ENCODE measurements at places on chromosomes 16 and 17.

DNA sequence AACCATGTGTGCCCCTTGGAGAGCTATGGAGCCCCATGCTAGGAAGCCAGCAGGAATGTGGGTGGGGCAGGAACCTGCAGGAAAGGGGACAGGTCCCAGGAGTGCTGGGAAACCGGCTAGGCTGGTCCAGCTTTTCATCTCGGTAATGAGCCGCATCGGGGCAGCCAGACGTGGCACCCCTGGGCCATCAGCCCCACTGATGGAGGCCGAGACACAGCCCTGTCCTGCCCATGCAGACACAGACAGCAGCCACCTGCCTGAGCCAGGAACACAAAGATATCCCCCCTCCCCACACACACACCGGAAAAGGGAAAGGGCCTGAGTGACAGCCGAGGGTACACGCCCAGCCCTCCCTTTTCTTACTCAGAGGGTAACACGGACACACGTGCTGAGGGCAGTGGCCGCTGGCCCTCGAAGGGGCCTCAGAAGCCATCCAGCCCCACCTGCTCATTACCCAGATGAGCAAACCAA lies 18.1 kb downstream of the PPL start:
- no peak for DNase-seq

GRCh38 chr17:72737151-72737690 lies 355.3 kb downstream of the SLC39A11 start:
- DNase-seq = no peak

DNA sequence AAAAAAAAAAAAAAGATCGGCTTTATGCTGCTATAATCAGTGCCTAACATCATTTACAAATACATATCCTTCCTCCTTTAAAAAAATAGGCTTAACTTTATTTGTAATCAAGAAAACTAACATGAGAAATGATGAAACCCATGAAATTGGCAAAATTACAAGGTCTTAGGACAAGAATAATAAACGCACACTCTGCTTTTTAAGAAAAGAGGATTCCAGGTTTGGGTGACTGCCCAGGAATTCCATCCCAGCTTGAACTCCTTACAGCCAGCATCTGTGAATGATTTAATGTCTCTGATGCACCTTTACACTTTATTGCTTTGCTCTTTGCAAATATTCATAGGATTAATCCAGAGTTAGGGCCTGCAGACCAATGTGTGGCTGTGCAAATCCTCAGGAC lies 196.0 kb downstream of the CBLN1 start:
- DNase-seq = peak; percentile 0

- no peak for DNase-seq
Observed at GRCh38 chr17:54324813-54325212, 502.1 kb downstream of the KIF2B start.

DNA sequence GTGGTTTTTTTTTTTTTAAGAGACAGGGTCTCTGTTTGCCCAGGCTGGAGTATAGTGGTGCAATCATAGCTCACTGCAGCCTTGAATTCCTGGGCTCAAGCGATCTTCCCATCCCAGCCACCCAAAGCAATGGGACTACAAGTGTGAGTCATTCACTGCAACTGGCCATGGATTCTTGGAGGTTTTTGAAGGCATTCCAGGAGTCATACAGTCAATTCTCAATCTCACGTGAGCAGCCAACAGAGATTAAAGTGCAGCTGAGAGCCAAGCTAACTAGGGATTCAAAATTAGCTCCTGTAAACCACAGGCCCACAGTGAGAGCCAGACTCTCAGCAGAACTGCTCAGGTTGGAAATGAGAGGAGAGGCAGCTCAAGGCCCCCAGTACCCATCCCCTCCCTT lies 30.2 kb downstream of the XPO6 start:
- DNase-seq = peak; percentile 75

DNA sequence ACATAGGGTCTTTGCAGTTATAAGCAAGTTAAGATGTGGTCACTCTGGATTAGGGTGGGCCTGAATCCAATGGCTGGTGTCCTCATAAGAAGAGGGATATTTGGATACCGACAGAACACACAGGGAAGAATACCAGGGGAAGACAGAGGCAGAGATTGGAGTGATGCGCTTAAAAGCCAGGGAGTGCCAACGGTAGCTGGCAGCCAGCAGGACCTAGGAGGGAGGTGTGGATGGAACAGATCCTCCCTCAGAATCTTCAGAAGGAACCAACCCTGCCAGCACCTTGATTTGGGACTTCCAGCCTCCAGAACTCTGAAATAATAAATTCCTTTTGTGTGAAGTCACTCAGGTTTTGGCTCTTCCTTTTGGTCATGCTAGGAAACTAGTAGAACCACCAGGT lies 110.2 kb upstream of the CACNG3 start:
- DNase-seq = no peak

DNA sequence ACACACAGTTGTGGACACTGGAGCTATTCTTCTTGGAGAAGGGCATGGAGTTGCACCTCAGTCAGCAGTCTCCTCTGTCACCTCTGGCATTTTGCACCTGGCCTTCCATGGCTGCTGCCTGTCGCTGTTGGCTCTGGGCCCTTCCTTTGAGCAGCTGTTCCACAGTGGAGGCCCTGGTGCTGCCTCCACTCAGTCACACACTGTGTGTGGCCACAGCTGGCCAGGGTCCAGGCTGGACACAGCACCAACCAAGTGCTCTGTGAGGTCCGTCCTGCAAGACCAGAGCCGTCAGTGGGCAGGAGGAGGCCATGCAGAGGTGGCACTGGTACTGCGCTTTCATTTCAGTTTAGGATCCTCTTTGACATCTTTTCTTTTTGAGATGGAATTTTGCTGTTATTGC lies 21.6 kb upstream of the MED9 start:
- no peak for DNase-seq

- DNase-seq = no peak
Observed at GRCh38 chr16:66689282-66689681, 7.3 kb downstream of the CMTM4 start.

GRCh38 chr17:46038414-46038813 lies 39.4 kb downstream of the STH start:
- no peak for DNase-seq

- no peak for DNase-seq
Observed at GRCh38 chr16:13155780-13156179, 254.4 kb downstream of the SHISA9 start.

DNA sequence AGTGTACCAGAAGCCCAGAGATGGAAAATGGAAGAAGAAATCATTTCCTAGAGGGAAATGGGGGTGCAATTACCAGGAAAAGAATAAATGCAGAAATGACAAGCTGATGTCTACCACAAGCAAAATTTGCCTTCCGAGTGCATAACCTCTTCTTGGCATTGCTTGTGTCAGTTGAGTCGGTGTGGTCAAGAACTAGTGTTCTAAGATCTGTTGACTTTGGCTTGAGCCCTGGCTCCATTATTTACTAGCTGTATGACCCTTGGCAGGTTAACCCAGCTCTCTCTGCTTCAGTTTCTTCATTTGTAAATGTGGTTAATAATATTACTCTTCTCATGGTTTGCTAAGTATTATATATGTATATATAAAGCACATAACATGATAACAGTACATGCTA lies 273.0 kb upstream of the IRX5 start:
- no peak for DNase-seq

- DNase-seq = no peak
Observed at GRCh38 chr17:50586421-50587247, 26.1 kb downstream of the CACNA1G start.

DNA sequence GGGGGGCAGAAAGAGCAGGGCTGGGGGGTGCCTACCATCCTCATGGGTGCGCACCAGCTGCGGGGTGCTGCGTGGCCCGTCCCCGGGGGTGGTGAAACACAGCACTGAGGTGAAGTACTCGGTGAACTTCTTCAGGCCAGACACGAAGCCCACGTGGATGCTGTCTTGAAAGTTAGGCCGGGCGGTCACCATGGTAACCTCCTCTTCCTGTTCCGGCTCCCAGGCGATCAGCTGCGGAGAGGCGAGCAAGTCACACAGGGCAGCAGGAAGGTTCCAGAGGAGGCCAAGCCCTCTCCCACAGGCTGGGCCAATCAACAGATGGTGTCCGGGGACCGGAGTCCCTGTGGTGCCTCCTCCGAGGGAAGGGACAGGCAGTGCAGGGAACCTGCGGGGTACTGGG lies 90.1 kb upstream of the CDC42EP4 start:
- DNase-seq = no peak

GRCh38 chr16:75073545-75074303 lies 42.9 kb downstream of the LDHD start:
- no peak for DNase-seq

GRCh38 chr16:88650749-88651275 lies at the start of gene CYBA:
CYBA (minus strand) TSS chr16:88651053; CDS start chr16:88651013, 40 bp downstream.
- DNase-seq = no peak

GRCh38 chr17:57701124-57701523 lies 44.0 kb downstream of the CCDC182 start:
- DNase-seq = no peak

GRCh38 chr17:61490540-61490975 lies 38.3 kb downstream of the TBX4 start:
- peak; percentile 40 for DNase-seq

- DNase-seq = no peak
Observed at GRCh38 chr17:11557727-11558452, 40.4 kb upstream of the DNAH9 start.

- DNase-seq = no peak
Observed at GRCh38 chr17:80008848-80009247, 26.8 kb downstream of the TBC1D16 start.

DNA sequence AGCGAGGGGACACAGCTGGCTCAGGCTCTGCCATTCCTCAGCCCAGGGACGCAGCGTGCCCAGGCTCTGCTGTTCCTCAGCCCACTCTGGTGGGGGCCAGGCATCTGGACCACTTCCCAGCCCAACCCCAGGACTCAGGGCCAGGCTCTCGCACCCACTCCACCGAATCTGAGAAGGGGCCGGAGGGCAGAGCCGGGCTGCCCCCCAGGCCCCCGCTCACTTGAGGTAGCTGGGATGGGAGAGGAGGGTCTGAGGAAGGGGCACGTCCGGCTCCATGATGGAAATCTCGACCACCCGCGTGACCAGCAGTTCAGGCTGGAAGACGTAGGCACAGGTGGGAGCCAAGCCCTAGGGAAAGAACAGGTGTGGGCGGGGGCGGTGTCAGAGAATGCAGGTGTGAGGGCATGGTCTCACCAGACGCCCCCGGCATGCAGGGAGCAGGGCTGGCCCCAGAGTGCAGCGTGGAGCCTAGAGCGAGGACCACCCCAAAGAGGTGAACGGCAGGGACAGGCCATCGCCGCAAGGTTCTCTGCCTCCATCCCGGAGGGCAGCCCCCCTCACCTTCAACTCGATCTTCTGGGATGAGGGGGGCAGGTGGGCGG lies 4.9 kb downstream of the PGAP6 start:
- DNase-seq = no peak

GRCh38 chr17:51371732-51372151 lies 111.4 kb downstream of the UTP18 start:
- no peak for DNase-seq

GRCh38 chr17:37116671-37117185 lies 168.0 kb downstream of the AATF start:
- DNase-seq = no peak

DNA sequence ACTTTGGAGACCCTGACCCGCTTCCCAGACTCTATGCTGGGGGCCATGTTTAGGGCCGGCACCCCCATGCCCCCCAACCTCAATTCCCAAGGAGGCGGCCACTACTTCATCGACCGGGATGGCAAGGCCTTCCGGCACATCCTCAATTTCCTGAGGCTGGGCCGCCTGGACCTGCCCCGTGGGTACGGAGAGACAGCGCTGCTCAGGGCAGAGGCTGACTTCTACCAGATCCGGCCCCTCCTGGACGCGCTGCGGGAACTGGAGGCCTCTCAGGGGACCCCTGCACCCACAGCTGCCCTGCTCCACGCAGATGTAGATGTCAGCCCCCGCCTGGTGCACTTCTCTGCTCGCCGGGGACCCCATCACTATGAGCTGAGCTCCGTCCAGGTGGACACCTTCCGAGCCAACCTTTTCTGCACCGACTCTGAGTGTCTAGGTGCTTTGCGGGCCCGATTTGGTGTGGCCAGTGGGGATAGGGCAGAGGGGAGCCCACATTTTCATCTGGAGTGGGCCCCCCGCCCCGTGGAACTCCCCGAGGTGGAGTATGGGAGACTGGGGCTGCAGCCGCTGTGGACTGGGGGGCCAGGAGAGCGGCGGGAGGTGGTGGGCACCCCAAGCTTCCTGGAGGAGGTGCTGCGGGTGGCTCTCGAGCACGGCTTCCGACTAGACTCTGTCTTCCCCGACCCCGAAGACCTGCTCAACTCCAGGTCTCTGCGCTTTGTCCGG lies 1.1 kb downstream of the KCTD11 start:
- no peak for DNase-seq

DNA sequence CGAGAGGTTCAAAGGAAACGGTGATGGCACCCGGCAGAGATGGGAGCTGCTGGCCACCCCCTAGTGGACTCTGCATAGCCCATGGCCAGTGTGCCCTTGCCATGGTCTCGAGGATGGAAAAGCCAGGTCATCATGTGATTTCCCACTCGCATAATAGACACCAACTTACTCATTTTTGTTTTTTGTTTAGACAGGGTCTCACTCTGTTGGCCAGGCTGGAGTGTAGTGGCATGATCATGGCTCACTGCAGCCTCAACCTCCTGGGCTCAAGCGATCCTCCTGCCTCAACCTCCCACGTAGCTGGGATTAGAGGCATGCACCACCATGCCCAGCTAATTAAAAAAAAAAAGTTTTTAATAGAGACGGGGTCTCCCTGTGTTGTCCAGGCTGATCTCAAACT lies 27.6 kb downstream of the LDHD start:
- DNase-seq = no peak

GRCh38 chr16:65005696-65006095 lies 116.2 kb downstream of the CDH11 start:
- no peak for DNase-seq

GRCh38 chr17:70776441-70776840 lies 607.1 kb downstream of the KCNJ2 start:
- DNase-seq = no peak

GRCh38 chr16:78060809-78061208 lies 38.5 kb downstream of the CLEC3A start:
- DNase-seq = no peak

GRCh38 chr17:31697838-31698237 lies 161.2 kb downstream of the COPRS start:
- no peak for DNase-seq

DNA sequence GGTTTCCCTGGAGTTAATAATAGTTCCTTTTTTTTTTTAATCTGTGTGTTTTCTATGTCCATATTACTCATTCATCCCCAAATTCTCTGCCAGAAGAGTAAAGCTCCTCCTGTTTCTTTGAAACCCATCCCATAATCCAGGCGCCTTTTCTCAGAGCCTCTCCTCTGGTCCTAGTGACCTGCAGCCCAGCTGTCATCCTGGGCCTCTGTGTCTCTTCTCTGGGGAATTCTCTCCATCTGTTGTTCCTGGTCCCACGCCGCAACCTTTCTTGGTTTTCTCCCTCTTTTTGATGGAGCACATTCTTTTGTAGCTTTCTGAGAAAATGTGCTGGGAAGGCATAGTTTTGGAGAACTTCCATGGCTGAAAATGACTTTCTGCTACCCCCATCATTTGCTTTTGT lies 10.2 kb downstream of the KATNB1 start:
- DNase-seq = no peak

DNA sequence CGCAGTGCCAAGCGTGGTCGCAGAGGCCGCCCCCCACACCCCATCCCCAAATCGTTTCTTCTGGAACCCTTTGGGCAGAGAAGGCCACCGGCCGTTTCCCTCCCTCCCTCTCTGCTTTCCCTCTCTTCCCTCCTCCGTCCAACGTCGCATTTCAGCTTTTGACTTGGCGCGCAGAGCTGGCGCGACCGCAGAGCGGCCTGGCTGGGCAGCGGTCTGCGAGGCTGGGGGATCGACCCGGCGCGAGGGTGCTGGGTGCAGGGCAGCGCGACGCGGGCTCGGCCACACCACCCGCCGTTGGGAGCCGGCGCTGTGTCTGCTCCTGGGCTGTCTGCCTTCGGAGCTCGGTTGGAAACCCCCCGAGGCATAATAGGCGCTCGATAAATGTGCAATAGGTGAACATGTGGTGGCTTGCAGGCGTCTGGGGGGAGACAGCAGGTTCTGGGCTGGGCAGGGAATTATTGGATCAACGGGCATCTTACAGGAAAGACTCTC lies 2.8 kb upstream of the NTN3 start:
- no peak for DNase-seq

Data from AG09319 (cell line).